Spinal cord (tissue), 10 donors: ENCODE measurements at places on chromosomes 12 and 14. TPM values are rescaled to one million over a fixed set of nuclear protein-coding genes. Genes with fewer than 3 reads are reported as not detected.

GRCh38 chr14:46574221-46574977 lies 77.2 kb downstream of the RPL10L start:
- H3K27me3 ChIP-seq: no peaks in the 10 kb centered on the region
- DNase-seq: no peak
- H3K4me1 ChIP-seq: no peaks in the 10 kb centered on the region
- no peaks in the 10 kb centered on the region for H3K36me3 ChIP-seq
- H3K27ac ChIP-seq: no peak overlapping the region

DNA sequence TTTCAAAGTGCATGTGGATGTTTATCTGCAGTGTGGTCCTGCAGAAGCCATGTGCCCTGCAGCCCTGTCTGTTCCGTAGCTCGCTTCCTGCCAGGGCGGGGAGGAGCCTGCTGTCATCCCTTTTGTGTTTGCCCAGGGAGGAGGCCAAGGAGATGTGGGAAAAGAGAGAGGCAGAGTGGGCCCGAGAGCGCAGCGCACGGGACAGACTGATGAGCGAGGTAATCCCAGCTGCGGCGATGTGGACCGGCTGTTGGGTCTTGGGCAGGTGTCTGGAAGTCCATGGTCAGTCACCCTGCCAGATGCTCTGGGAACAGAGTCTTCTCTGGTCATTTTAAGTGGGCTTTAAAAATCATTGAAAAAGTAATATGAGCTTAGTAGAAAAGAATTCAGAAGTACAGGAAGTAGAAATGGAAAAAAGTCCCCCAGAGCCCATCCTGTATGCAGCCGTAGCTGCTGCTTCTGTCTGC lies 12.8 kb downstream of the TCHP start:
- no peak overlapping the region for H3K4me3 ChIP-seq
- H3K4me1 ChIP-seq: no peaks in the 10 kb centered on the region
- peaks cover 75% of the 10 kb centered on the region for H3K36me3 ChIP-seq
- DNase-seq: no peak
- H3K27me3 ChIP-seq: no peaks in the 10 kb centered on the region
- no peak overlapping the region for H3K27ac ChIP-seq

GRCh38 chr12:122646517-122647217 lies 56.5 kb downstream of the HCAR2 start:
- H3K27ac ChIP-seq: no peak overlapping the region
- no peaks in the 10 kb centered on the region for H3K27me3 ChIP-seq
- H3K4me1 ChIP-seq: peaks cover 8% of the 10 kb centered on the region
- no peak for DNase-seq
- H3K36me3 ChIP-seq: no peaks in the 10 kb centered on the region

- H3K4me3 ChIP-seq: no peak overlapping the region
- H3K4me1 ChIP-seq: no peaks in the 10 kb centered on the region
- DNase-seq: no peak
- no peaks in the 10 kb centered on the region for H3K36me3 ChIP-seq
- H3K27ac ChIP-seq: no peak overlapping the region
Measured at GRCh38 chr14:47057364-47057763, 405.8 kb upstream of the RPL10L start.

- peaks cover 29% of the 10 kb centered on the region for H3K4me1 ChIP-seq
- H3K27ac ChIP-seq: no peak overlapping the region
- H3K4me3 ChIP-seq: no peak overlapping the region
- H3K36me3 ChIP-seq: peaks cover 82% of the 10 kb centered on the region
- H3K27me3 ChIP-seq: no peaks in the 10 kb centered on the region
Measured at GRCh38 chr12:123941624-123942237, 30.9 kb downstream of the CCDC92 start.

DNA sequence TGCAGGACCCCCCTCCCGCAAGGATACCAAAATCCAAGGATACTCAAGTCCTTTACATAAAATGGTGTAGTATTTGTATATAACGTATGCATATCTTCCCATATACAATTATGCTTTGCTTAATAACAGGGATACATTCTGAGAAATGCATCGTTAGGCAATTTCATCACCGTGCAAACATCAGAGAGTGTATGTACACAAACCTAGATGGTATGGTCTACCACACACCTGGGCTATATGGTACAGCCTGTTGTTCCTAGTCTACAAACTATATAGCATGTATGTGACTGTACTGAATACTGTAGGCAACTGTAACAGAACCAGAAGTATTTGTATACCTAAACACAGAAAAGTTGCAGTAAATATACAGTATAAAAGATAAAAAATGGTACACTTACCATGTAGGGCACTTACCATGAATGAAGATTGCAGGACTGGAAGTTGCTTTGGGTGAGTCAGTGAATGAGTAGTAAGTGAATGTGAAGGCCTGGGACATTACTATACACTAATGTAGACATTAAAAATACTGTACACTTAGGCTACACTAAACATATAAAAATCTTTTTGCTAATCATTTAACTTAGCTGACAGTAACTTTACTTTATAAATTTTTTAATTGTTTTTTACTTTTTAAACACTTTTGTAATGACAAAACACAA lies 141.1 kb downstream of the SLC41A2 start:
- no peaks in the 10 kb centered on the region for H3K4me1 ChIP-seq
- no peak overlapping the region for H3K4me3 ChIP-seq
- no peaks in the 10 kb centered on the region for H3K36me3 ChIP-seq
- no peak overlapping the region for H3K27ac ChIP-seq
- DNase-seq: no peak
- H3K27me3 ChIP-seq: no peaks in the 10 kb centered on the region

Gene COL2A1
- 26.7 TPM for total RNA-seq

GRCh38 chr14:81802341-81802740 lies 268.7 kb upstream of the SEL1L start:
- H3K36me3 ChIP-seq: no peaks in the 10 kb centered on the region
- no peak for DNase-seq
- H3K27ac ChIP-seq: no peak overlapping the region
- H3K4me3 ChIP-seq: no peak overlapping the region

DNA sequence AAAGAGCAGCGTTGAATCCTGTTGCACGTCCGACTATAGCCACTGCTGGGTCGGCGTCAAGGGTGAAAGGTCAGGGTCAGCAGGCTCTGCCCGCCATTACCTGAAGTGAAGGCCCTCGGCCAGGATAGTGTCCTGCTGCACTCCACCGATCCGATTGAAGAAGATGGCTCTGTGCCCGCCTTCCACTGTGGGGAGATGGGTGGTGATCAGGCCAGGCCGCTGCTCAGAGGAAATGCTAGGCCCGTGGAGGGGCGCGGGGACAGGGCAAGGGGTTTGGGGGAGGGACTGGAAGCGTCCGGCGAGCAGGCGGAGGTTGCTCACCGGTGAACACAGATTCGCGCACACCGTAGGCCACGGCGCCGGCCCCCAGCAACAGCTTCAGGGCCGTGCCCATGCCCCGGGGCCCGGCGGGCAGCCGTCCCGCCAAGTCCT lies 352 bp downstream of the PHB2 start:
- peaks cover 56% of the 10 kb centered on the region for H3K36me3 ChIP-seq
- peak overlapping the region; percentile 92 for H3K27ac ChIP-seq
- no peak for DNase-seq
- no peaks in the 10 kb centered on the region for H3K27me3 ChIP-seq

- H3K4me3 ChIP-seq: no peak overlapping the region
- H3K36me3 ChIP-seq: no peaks in the 10 kb centered on the region
- DNase-seq: no peak
Measured at GRCh38 chr14:76413962-76414600, 38.1 kb downstream of the ESRRB start.

Gene CCDC196
- total RNA-seq: not detected
